ENCODE measurements at places on chromosomes 3 and 15.
A peak's percentile ranks its signal among the peaks of the same experiment; 100 is the strongest.

GRCh38 chr3:106116733-106117489 lies 248.1 kb upstream of the CBLB start:
- DNase-seq: no peak

- peak; percentile 83 for DNase-seq
Measured at GRCh38 chr15:52171386-52171785, 19.8 kb downstream of the GNB5 start.

DNA sequence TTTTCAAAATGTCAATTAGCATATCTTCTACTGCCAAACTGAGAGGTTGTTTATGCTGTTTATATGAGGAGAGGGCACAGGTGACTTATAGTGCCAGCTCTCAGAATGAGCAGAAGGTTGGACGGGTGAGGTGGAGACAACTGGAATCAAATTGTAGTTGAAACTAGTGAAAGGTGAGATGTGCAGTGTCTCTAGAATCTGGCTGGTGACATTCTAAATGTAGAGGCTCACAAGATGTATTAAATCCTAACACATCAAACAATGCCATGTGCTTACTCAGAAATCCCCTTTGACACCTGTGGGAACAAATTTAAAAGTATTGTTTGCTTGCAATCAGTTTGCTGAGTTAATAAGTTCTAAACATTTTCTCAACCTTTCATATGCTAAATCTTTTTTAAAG lies 40.8 kb downstream of the CRYBG3 start:
- no peak for DNase-seq

DNA sequence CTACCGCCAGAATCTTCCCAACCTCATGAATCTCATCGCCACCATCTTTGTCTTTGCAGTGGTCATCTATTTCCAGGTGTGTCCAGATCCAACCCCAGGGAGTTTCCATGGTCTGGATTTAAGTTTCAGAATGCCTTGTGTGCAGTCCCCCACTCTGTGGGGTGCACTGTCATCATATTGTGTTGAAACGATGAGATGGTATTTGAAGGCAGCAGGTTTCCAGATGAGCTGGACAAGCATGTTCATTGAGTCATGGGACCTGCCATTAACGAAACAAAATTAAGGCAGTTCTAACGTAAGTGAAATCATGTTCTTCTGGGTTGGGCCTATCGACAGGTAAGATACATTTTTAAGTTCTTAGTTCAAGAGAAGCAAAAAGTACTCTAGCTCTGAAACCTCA lies 12.7 kb downstream of the SEC61A1 start:
- DNase-seq: no peak

DNA sequence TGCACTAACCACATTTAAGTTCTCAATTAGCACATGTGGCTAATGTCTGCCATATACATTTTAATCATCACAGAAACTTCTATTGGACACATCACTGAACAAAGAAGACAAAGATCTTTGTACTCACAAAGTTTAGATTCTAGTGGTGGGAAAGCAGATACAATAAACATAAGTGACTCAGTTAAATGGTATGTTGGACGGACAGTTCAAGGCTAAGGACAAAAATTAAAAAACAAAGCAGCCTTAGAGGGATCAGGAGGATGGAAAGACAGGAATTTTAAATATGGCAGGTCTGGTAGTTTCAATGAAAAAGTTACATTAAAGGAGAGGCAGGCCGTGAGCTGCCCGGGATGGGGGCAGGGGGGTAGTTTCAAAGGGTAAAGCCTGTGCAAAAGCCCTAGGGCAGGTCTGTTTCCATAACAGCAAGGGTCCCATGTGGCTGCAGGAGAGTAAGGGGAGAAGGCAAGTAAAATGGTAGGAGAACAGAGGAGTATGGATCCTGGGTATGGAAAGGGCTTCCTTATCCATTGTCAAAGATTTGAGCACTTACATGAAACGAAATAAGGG lies 220.7 kb downstream of the FHIT start:
- no peak for DNase-seq

GRCh38 chr3:194205675-194206133 lies 69.8 kb downstream of the HES1 start:
- no peak for DNase-seq

DNA sequence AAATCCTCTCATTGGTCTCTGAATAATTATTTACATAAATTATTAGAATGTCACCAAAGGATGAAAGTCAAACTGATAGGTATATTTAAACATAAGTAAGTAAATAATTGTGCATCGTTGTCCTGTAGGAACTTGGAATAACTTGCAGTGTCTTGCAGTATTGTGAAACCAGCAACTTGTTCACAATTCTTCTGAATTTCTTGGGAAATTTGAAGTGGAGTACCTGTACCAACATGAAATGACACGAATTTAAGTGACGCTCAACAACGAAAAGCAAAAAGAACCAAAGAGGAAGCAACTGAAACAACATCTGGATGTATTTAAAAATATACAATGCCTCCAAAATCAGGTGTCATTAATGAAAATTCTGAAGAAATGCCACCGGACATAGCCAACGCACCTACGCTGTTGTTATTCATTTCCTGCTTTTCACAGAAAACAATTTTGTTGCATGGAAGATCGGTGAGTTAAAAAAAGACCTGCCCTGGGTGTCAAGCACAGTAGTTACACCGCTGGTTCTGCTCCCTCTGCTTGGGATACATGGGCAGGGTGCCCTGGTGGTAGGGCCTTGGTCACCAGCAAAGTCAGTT lies 112.5 kb downstream of the RPLP1 start:
- DNase-seq: no peak

DNA sequence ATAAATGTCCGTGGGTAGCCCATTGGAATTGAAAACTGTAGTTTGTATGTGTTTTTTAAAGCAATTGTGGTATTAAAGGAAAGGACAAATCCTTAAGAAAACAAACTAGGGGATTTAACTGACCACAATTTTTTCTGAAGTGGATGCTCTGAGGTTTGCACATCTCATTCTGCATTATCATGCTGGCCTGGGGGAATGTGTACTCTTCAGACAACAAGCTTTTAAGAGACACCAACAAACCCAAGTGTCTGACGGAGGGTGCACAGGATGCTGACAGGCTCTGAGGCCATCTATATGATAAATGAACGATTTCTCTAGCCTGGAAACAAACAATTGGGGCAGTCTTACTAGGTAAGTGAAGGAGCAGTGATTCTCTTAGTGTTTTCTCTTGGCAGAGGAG lies 9.1 kb downstream of the LINS1 start:
- DNase-seq: no peak

DNA sequence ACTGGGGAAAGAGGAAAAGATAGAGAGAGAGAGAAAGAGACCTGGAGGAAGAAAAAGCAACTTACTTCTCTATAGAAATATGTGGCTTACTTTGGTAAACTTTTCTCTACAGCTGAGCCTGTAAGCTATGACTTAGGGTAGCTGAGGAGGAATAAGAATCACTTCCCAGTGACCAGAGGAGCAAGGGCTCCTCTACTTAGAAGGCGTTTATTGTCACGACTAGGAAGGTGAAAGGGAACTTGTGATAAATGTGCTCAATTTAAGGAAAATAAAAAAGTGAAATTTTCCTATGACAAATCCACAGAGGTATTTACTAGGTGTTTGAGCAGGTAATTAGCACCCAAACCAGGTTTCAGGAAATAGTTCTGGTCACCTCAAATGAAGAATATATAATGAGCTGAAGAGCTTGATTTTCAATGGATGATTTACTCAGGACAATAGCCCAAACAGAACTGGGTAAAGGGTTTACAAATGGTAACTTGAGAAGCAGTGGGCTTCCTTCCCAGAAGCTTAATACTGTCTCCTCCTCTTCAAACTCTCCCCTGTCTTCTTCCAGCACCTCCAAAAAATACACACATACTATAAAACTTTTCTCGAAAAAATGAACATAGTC lies 46.1 kb downstream of the SOX2 start:
- DNase-seq: no peak

DNA sequence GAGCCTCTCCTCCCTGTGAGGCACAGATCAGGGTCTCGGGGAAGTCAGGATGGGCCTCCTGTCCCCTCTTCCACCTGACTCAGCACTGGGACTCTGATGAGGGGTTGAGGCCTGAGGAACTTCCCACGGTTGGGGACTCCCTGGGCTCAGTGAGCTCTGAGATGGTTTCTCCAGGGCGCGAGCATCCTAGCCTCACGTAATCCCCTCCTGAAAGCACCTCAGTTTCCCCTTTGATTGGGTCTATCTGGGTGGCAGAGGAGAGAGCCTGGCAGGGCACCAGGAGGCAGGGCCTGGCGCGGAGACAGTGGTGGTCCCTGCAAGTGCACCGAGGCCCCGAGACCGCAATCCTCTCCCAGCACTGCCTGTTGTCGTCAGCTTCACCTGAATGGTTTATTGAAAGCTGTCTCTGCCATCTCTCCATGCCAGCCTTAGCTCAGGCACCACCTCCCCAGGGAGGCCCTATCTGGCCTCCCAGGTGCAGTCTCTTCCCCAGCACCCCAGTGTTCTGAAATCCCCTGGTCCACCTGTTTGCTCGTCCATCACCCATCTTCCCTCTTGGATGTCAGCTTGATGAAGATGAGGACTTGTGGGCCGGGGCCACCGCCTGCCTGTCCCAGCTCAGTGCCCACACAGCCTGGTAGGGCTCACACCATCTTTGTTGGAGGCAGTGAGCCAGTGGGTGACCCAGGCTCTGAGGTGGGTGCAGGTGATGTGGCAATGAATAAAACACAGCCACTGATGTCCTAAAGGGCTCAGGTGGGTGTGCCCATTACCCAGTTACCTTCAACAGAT lies 52.2 kb upstream of the PCSK6 start:
- DNase-seq: no peak

GRCh38 chr3:71356265-71356664 lies 227.3 kb downstream of the FOXP1 start:
- DNase-seq: no peak

- no peak for DNase-seq
Measured at GRCh38 chr3:37722477-37722876, 139.2 kb upstream of the CTDSPL start.

DNA sequence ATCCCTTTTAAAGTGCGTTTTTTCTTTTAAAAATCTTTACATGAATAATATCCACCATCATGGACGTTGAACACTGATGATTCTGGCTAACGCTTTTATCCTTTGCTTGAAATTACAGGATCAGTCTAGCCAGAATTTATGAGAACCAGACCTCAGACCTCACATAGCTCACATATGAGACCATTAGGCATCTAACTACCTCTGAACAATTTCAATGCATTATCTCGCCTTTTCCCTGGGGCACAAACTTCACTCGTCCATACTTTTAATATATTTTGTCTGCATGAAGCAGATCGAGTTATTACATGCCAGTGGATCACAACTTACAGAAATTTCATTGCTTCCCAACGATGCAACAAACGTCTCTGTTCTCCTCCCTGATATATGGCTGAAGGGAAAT lies 105.6 kb downstream of the MEIS2 start:
- no peak for DNase-seq

GRCh38 chr15:100898661-100899462 lies 19.2 kb downstream of the ALDH1A3 start:
- no peak for DNase-seq

DNA sequence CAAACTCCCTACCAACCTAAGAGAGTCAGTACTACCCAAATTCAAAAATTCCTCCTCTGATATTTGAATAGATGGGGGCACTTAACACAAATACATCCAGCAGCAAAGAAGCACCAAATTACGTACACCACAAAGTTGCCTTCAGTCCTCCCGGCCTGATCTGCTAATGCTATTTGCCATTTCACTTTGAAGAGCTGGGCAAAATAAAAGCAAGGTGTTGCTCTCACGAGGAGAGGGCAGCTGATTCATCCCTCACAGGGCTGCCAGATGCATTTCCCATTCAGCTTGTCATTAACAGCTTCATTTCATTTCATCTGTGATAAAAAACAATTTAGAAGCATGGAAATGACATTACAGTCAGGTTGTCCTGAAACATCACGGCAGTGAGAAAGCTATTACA lies 283.4 kb upstream of the VEPH1 start:
- DNase-seq: no peak

DNA sequence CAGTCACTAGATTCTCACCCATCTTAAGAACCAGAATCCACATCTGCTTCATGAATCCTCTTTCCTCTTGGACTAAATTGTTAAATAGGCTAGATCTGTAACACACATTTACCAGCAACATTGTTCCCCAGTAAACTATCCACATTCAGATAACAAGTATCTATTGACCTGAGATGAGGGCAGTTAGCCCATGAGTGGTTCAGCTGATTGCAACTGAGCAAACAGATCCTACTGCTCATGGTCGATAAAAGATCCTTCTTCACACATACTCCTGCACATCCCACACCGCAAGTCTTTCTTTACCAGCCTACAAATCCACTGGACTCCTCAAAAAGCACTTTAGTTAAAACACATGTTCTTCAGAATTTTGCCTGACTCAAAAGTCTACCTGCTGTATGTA lies 59.2 kb downstream of the UACA start:
- no peak for DNase-seq

- DNase-seq: no peak
Measured at GRCh38 chr3:30354972-30355371, 251.4 kb upstream of the TGFBR2 start.

DNA sequence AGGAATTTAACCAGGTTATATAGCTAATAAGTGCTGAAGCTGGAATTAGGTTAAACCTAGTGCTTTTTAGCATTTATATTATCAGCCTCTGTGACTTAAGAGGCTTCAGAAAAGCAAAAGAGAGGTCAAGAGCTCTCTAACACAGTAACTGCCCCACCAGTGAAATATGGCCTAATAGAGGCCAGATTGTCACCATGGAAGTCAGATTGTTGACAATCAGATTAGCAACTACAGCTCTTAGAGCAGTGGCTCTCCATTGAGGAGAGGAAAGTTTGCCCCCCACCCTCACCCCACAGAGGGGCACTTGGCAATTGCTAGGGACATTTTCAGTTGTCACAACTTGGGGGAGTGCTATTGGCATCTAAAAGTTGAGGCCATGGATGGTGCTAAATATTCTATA lies 23.3 kb upstream of the LMOD3 start:
- DNase-seq: no peak

GRCh38 chr3:4523710-4524698 lies 30.9 kb downstream of the ITPR1 start:
- DNase-seq: no peak

DNA sequence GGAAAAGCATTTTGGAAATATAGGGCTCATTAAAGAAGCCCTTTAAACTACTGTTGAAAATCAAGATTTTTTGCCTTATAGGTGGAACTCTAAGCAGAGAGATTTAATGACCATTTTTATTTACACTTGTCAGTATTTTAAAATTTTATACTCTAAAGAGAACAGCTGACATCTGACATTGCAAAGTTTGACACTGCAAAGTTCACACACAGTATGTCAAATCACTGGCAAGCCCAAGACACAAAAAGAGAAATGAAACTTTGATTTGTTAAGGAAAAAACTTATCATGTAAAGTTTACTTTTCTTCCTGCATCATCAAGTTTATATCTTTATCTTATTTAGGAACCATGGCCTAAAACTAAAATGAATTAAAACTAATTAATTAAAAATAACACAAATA lies 40.2 kb downstream of the DPH6 start:
- DNase-seq: peak; percentile 74

- DNase-seq: no peak
Measured at GRCh38 chr3:140252812-140253656, 318.0 kb downstream of the CLSTN2 start.

Data from cerebellar cortex (tissue), 1 donor.